ENCODE measurements at places on chromosomes 2 and 18. TPM values are rescaled to one million over a fixed set of nuclear protein-coding genes. Genes with fewer than 3 reads are reported as not detected.

PEX13 gene
- 75.9 TPM for total RNA-seq

CPS1 gene
- total RNA-seq: 44.9 TPM

GRCh38 chr2:232436381-232437194 is 19.4 kb upstream of the ALPI start:
- no peak for DNase-seq

- DNase-seq: peak; percentile 95
Observed at GRCh38 chr2:158191076-158191895, 89.6 kb downstream of the UPP2 start.

GRCh38 chr2:207765547-207765946 is 4.2 kb downstream of the FZD5 start:
- DNase-seq: peak; percentile 92

- DNase-seq: no peak
Observed at GRCh38 chr2:68696554-68696953, 38.1 kb upstream of the ARHGAP25 start.

DNA sequence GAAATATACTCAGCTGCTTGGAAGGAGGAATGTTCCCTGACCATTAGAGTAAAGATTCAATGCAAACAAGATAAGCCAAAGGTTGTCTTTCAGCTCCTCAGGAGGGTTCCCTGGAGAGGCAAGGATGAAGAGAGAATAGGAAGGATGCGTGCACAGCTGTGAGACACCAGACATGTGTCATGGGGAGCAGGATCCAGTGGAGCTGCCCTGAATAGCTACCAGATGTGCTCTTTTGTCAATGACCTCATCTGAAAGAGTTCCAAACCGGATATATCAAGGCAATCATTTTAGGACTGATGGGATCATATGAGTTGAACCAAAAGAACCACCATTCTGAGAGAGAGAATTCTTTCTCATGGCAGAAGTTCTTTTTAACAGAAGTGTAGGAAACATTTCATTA is 490.6 kb downstream of the IRS1 start:
- DNase-seq: no peak

DNA sequence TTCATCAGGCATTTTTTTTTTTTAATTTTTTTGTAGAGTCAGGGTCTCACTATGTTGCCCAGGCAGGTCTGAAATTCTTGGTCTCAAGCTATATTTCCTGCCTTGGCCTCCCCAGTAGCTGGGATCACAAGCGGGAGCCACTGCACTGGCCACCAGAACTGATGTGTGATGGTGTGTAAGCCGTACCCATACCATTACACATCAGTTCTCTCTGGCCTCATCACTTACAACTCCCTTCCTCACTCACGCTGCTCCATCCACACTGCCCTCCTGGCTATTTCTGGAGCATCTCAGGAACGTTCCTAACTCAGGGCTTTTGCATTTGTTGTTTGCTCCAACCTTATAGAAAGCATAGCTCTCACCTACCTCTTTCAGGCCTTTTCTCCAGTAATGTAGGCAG is 834.5 kb upstream of the ID2 start:
- DNase-seq: no peak

GRCh38 chr18:23990474-23991410 is 23.8 kb upstream of the TTC39C start:
- DNase-seq: no peak

GRCh38 chr2:137828624-137829023 is 135.6 kb upstream of the HNMT start:
- no peak for DNase-seq

- no peak for DNase-seq
Observed at GRCh38 chr2:28527196-28527595, 31.3 kb downstream of the PLB1 start.

- DNase-seq: no peak
Observed at GRCh38 chr18:38606841-38607240, 1041.2 kb upstream of the CELF4 start.

DNA sequence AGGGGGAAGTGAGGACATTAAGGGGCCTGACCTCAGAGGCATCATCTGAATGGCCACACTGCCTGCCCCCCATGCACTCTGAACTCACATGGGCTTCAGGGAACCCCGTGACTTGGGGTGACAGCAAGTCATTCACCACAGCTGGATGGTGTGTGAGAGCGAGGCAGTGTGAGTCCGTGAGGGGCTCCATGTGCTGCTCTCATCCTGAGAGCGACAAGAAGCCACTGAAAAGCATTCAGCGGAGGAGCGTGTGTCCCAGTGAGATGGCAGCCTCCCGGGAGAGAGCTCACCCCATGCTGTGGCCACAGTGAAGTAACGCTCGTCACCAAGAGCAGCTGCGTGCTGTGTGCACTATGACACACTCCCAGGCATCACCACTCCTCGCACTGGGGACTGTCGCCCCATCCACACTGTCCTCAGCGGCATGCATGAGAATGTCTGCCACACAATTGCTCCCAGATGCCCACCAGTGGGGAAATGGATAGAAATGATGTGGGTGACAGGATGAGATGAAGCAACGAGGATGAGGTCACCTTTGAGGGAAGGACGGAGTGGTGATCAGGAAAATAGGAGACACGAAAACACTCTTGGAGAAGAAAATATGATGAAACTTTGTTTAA is 213.0 kb upstream of the RAB6C start:
- DNase-seq: no peak
